Activated CD4-positive, alpha-beta T cell treated with anti-CD3 and anti-CD28 coated beads, Interleukin-2, amount 10 ng/mL, durations not matched to agents 24 days and 14 days (primary cell): ENCODE measurements at places on chromosomes 16 and 17.

- no peak overlapping the region for H3K4me3 ChIP-seq
- H3K27me3 ChIP-seq, result no peaks in the 10 kb centered on the region
- H3K36me3 ChIP-seq, result no peaks in the 10 kb centered on the region
- DNase-seq, result no peak
- no peaks in the 10 kb centered on the region for H3K4me1 ChIP-seq
Measured at GRCh38 chr16:73268366-73268993, 220.6 kb upstream of the ZFHX3 start.

DNA sequence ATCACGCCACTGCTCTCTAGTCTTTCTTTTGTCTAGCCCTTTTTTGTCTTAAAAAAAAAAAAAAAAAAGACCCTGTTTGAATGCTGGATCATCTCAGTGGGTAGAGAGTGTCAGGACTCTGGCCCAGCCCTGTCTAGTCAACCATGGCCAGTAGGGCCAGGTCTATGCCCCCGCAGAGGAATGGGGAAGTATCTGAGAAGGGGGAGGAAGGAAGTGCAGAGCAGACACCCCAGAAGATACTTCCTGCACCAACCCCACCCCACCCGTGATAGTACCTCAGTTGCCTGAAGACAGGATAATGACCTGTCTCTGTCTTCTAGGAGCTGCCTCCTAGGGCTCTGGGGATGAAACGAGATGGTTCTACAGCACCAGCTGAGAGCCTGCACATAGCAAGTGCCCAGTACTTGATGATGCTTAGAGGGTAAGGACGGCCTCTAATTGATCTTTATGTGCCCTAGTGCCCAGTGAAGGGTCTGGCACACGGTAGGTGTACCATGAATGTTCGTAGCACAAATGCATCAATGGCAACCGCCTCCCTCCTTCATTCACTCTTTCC, 55.4 kb downstream of the ABAT start:
- peaks cover 9% of the 10 kb centered on the region for H3K4me1 ChIP-seq
- DNase-seq, result no peak
- no peaks in the 10 kb centered on the region for H3K27me3 ChIP-seq
- no peak overlapping the region for H3K4me3 ChIP-seq
- H3K36me3 ChIP-seq, result no peaks in the 10 kb centered on the region

- peak overlapping the region; percentile 96 for H3K4me3 ChIP-seq
- H3K4me1 ChIP-seq, result peaks cover 65% of the 10 kb centered on the region
- H3K27ac ChIP-seq, result peak overlapping the region; percentile 96
Measured at GRCh38 chr16:50267151-50267631, 840 bp downstream of the ADCY7 start.

GRCh38 chr17:65677932-65678331, 116.5 kb upstream of the AXIN2 start:
- H3K27me3 ChIP-seq, result peaks cover 2% of the 10 kb centered on the region
- no peak for DNase-seq
- H3K27ac ChIP-seq, result no peak overlapping the region
